ENCODE measurements at places on chromosomes 4 and X.
A peak's percentile ranks its signal among the peaks of the same experiment; 100 is the strongest.

DNA sequence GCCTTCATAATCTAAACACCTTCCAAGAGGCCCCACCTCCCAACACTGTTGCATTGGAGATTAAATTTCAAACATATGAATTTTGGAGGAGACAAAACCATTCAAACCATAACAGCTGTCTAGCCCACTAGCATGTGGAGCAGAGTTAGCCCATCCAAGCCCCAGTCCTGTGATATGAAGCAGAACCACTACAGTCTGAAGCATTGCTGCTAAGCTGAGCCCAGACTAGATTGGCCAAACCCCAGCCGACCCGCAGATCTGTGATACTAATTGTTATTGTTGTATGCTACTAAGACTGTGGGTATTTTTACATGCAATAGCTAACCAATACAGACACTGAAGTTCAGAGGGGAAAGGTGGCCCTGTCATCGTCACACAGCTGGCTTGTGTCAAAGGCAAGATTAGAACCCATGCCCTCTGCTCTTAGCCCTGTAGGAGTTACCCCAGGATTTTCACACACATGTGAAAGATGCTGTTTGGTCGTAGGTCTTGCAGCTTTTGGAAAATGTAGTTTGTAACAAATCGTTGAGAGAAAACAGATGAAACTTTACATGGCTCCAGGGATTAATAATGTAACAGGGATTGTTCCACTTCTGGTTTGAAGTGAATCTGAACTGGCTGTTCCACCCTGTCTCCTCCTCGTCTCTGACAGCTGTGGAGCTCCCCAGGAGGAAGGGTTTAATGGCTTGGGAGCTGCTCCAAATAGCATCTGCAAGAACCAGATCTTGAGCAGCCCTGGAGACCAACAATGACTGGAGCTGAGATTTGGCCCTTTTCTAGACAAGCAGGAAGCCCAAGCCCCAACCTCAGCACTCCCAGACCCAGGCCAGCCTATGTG, 517.5 kb downstream of the MID1IP1 start:
- DNase-seq: no peak

DNA sequence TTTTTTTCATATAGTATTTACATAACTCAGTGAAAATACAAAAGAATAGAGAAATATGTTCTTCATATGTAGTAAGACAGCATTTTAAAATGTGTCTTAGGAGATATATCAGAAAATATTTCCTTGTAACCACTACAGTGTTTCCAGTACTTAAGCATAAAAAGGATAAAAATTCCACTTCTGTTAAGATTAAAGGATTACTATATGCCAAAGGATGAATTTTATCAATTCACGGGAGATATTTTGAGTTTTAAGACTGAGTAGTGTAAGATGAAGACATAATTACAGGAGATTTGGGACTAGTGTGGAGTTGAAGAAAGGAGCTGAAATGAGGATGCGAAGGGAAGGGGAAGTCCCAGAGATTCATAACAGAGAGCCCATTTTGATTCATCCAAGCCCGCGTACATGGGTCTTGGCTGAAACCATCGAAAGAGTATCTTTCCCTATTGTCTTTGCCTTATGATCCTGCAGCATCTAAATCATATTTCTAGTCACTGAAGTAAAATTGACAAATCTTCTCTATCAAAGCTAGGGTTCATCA, 58.7 kb downstream of the MAD2L1 start:
- DNase-seq: no peak

- no peak for DNase-seq
These were observed 12.8 kb downstream of the CLNK start for GRCh38 chr4:10671799-10672198.

DNA sequence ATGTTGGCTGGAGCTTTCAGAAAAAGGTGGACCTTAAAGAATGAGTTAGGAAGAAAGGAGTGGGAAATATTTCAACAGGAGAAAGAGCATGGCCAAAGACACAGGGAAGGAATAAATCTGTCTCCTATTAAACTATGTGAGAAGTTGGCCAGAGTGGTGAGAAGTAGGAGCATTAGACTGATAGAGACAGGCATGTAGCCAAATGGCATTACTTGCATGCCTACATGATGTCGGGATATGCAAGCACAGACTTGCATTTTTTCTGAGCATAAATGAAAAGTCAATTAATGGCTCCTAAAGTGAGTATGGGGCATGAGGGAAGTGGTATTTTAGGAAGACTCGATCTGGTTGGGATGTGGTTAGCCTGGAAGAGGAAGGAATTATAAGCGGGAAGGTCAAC, 279.6 kb upstream of the PITX2 start:
- DNase-seq: peak; percentile 56

- no peak for DNase-seq
These were observed 90.1 kb downstream of the PALLD start for GRCh38 chr4:168586926-168587325.

DNA sequence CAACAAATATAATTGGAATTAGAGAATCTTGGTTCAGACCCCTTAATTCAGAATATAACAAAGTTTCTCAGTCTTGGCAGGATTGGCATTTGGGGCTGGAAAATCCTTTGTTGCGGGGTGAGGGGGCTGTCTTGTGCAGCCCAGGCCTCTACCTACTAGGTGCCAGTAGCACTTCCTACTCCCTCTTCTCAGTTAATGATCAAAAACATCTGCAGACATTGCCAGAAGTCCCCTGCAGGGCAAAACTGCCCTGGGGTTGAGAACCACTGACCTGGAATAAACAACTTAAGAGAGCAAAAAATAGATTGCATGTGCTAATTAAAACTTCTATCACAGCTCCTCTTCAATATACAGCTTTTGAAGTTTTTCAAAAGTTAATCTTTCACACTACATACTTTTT, 36.7 kb upstream of the CXorf38 start:
- no peak for DNase-seq

DNA sequence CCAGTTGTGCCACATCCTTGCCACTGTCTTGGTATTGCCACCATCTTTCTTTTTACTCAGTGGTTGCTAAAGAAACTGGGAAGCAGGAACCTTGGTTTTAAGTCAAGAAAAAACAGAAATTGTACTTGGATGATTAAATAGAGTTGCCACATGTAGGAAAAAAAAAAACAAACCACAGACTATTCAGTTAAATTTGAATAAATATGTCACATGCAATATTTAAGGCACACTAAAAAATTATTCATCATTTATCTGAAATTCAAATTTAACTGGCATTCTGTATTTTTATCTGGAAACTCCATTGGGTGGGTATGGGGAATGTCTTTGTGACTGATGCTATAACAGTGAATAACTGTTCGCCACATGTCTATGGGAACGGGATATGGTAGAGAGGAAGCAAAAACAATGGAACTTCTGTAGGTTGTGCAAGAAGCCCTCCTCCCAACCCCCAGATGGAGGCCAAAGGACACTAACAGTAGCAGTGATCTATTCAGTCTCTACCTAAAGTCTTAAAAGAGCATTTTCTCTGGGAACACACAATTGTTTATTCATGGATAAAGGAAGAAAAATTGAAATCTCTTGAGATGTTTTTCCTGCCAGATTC, 57.0 kb upstream of the PLAC8 start:
- DNase-seq: no peak

DNA sequence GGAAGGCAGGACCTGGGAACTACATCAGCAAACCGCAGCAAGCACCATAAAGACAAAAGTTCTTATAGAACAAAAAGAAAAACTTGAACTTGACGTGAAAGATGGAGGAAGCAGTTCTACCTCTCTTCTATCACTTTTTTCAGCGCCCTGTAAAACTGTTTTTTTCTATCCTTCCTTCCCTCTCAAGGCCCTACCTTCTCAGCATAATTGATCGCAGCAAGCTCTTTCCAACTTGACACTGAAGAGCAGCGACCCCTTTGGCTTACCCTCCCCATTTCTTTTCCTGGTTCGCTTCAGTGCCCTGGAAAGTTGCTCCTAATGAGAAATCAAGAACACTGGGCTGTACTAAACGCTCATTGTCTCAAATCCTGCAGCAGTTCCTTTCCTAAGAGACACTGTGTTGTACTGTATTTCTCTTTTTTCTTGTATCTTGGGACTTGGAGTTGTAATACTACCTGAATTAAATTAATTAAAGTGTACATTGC, 150.6 kb upstream of the SLC4A4 start:
- DNase-seq: no peak

GRCh38 chrX:109959356-109959871, 43.5 kb upstream of the TMEM164 start:
- DNase-seq: no peak

DNA sequence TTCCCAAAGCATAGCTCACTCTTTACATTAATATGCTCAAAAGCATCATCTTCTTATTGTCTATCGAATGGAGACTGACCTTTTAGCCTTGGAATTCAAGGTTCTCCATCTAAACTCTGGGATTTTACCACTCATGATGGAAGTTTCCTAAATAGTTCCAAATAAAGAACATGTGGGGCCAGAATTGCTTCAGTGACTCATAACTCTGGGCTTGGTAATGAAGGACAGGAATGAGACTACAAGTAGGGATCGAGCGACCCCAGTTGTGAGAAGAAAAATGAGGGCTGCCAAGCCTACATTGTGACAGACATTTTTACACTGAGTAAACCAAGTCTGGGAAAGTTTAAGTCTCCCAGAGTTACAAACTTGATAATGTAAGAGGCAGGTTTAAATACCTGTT, 269.9 kb downstream of the CBLL2 start:
- no peak for DNase-seq
